ENCODE measurements at places on chromosomes 5 and 9.
A peak's percentile ranks its signal among the peaks of the same experiment; 100 is the strongest.

DNA sequence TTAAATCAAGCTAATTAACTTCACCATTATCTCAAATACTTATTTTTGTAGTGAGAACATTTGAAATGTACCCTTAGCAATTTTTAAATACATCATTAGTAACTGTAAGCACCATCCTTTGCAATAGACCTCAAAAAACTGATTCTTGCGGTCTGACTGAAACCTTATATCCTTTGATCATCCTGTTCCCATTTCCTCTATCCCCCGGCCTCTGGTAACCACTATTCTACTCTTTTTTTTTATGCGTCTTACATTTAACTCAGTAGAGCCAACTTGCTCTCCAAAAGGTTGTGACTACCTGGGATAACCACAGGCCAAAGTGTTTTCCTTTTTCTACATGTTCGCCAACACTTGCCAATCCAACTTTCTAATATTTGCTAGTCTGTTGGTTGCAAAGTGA lies 106.1 kb downstream of the IRX1 start:
- no peak for DNase-seq

- DNase-seq: no peak
Measured at GRCh38 chr5:106822851-106823250, 847.9 kb downstream of the EFNA5 start.

DNA sequence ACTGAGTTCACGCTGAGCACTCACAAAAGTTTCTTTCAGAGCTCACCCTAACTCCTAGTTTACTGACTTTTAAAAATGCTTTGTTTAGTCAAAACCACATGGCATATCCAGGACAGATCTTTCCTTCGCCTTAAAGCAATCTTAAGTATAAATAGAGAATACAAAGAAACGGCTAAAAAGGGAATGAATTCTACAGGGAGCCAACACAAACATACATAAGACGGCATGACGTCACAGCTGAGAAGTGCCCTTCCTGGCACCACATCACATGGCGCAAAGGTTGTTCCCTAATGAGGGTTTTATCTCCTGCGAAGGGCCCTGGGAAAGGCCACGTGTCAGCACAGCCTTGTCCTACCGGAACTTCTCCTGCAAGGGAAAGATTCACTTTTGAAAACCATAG lies 141.3 kb downstream of the IRX1 start:
- DNase-seq: no peak

- DNase-seq: no peak
Measured at GRCh38 chr9:133514460-133515239, 10.1 kb downstream of the MYMK start.

GRCh38 chr9:111957856-111958631 lies 61.4 kb downstream of the UGCG start:
- DNase-seq: no peak

- no peak for DNase-seq
Measured at GRCh38 chr5:14880688-14881087, 9.1 kb upstream of the ANKH start.

GRCh38 chr9:87088621-87089365 lies 141.5 kb upstream of the GAS1 start:
- DNase-seq: no peak

DNA sequence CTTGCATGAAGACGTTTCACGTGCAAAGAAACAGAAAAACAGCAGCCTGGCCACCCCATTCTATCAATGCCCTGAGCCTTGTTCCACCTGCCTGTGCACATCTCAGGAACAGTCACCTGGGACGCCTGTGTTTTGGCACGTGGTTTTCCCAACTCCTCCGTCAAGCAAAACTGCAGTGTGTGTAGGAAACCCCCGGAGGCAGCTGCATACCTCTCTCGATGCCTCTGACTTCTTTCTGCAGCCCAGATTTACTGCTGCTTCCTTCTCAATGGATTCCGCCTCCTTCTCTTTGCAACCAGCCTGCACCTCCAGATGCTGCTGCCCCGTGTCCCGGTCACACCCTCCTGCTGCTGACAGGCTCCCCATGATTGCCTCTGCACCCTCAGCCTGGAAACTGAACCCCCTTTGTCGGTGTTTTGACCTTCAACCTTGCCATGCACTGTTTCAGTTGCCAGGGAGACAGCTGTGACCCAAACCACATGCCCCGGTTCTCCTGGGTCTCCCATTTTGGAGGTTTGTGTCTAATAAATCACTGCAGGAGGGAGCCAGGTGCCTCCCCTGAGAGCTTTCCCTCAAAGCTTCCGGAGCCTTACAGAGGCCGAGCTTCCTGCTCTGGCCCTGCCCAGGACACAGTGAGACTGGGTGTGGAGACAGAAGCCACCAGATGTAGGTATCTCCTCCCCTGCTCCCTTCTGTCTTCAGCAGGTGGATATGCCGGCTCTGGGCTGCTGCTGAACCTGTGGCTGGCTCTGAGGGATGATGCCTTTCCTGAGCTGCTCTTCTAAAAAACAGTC lies 395.5 kb upstream of the IRX1 start:
- DNase-seq: no peak

GRCh38 chr5:72503888-72504491 lies 3.2 kb downstream of the ZNF366 start:
- no peak for DNase-seq

DNA sequence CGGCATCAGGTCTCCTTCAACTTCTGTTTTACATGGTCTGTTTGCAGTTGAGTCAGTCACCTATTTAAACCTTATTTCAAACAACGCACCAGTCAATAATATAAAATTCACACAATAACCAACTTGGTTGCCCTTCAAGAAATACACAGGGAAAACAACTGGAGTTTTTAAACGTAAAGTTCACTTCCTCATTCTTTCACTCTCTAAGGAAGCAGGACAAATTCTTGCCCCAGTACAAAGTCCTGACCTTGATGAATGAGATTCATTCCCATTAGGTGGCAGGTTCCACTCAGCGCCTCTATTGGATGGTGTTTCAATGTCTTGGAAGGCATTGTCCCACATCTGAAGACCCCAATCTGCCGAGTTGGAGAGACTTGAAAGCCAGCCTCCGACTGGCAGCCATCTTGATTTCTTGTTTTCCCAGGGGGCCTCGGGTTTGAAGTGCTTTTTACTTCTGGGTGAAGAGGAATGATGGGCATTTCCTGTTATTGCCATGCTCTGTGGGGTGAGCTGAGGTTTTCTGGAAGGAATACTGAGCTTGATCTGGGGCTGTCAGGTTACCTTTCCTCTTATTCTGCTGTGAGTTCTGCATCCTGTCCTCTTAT lies 105.0 kb downstream of the ACER2 start:
- no peak for DNase-seq

DNA sequence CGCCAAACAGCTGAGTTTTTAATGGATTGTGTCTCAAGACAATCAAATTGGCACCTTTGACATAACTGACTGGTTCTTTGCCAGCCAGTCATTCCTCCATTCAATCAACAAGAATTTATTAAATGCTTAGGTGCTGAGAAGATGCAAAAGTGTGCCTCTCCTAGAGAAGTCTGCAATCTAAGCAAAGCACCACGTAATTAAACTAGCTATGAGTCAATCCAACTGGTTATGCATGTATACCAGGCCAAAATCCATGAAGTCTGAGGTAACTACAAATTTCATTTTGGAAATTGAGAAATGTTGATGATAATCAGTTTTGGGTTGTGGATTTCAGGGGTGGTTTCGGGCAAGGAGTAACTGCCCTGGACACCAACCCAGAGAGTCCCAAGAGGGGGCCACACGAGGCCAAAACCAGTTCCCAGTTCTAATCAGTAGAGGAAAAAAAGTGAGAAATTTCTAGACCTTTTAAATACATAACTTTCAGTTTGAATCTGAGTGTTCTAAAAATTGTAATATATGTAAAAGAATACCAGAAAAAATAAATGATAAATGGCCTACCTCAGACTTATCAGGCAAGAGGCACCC lies 92.6 kb downstream of the EFNA5 start:
- no peak for DNase-seq

DNA sequence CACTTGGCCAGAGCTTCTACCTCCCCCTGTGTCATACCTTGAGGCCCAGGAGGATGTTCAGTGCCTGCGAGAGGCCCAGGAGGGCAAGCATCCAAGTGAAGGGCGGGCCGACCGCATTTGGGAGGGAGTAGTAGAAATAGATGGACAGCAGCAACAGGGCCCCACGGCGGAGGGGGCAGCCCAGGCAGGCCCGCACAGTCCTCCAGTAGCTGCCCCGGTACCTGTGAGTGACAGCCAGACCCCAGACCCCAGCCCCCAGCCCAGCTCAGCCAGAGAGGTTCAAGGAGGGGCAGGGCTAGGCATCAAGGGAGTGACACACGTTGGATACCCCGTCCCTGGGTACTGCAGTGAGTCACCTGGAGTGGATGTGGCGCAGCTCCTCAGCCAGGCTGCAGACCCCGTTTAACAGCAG lies 1.4 kb downstream of the STING1 start:
- DNase-seq: no peak

GRCh38 chr9:135945969-135946368 lies 15.2 kb downstream of the UBAC1 start:
- DNase-seq: no peak

GRCh38 chr5:68839019-68839552 lies 254.7 kb upstream of the SLC30A5 start:
- DNase-seq: no peak

- DNase-seq: no peak
Measured at GRCh38 chr5:80372780-80373179, 35.1 kb upstream of the ZFYVE16 start.

- DNase-seq: no peak
Measured at GRCh38 chr5:59773294-59773693, 120.2 kb downstream of the PDE4D start.

- no peak for DNase-seq
Measured at GRCh38 chr5:59169768-59170150, 586.9 kb downstream of the RAB3C start.

- no peak for DNase-seq
Measured at GRCh38 chr5:84372066-84372695, 12.5 kb downstream of the EDIL3 start.

- no peak for DNase-seq
Measured at GRCh38 chr5:66322786-66323528, 178.9 kb downstream of the SREK1 start.

GRCh38 chr9:91419222-91420191 lies 4.1 kb downstream of the NFIL3 start:
- DNase-seq: no peak

DNA sequence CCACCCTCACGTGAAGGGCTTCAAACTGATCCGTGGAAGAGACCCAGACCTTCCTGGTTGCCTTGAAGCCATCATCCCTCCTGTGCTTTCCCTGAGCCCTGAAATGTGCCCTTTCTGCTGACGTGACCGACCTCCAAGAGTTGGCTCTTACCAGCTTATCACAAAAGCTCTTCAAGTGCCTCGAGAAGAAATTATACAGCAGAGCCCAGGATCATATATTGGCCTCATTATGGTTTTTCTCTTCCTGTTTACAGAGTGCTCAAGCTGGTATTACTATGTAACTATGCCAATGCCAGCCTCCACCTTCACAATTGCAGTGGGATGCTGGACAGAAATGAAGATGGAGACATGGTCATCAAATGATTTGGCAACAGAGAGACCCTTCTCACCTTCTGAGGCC lies 66.0 kb downstream of the AOPEP start:
- no peak for DNase-seq

DNA sequence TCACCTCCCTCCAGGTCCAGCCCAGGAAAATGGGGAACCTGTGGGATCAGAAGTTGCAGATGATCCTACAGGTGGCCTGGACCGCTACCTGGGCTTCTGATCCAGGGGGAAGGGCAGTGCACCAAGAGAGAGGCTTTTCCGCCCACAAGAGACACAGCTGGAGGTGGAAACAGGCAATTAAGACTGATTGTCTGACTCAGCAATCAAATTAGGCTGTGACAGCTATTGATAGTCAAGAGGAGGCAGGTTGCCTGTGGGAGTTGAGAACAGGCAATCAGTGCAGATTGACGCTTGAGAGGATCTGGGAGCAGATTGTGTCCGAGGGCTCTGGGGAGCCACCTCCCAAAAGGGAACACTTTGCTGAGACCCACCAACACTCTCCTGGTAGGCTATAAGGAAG lies 71.1 kb upstream of the SLC44A1 start:
- no peak for DNase-seq

DNA sequence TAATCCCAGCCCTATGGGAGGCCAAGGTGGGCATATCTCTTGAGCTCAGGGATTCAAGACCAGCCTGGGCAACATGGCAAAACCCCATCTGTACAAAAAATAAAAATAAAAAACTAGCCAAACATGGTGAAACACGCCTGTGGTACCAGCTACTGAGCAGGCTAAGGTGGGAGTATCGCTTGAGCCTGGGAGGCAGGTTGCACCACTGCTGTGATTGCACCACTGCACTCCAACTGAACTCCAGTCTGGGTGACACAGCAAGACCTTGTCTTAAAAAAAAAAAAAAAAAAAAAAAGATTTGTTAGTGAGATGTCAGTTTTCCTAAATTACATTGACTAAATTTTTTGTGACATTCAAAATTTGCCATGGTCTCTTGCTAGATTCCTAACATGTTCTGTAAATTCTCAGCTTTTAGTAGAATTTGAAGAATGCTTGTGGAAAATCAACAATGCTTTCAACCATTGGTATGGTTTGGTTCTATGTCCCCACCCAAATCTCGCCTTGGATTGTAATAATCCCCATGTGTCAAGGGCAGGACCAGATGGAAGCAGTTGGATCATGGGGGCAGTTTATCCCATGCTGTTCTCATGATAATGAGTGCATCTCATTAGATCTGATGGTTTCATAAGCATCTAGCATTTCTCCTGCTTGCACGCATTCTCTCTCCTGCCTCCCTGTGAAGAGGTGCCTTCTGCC lies 236.1 kb downstream of the ARRDC3 start:
- DNase-seq: no peak

- DNase-seq: no peak
Measured at GRCh38 chr5:95084757-95085156, 200.1 kb downstream of the MCTP1 start.

DNA sequence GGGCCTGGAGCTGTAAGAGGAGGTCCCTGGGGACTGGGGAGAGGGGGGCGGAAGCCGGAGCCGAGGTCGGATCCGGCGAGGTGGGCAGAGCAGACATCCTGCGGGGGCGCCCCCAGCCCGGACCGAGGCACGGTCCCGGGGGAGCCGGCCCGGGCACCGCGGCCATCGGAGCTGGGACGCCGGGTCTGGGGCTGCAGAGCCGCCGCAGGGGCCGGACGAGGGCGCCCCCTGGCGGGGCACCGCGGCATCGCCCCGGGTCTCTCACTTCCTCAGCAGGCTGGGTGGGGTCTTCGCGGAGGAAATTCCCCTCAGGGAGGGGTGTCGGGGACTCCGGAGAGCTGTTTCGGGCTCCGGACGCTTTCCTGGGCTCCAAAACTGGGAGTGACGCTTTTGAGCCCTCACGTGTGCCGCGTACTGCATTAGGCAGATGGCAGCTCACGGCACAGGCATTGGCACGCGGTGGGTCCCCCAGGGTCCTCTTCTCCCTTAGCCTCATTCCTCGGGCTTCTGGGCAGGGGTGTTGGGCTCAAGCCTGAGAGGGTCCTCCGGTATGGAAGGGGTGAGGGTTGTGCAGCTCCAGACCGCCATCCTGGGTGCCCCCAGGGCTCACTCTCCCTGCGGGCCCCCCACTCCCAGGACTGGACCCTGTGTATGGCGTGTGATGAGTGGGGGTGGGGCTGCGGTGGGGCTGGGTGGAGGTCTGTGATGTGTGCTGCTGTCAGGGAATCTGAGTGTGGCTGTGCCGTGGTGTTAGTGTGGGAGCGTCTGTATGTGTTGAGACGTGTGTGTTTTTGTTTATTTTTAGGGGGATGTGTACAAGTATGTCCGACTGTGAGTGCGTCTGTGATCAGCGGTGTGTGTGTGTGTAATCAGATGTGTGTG lies 29.6 kb downstream of the LHX2 start:
- DNase-seq: peak; percentile 74

Data from endothelial cell (in vitro differentiated cells).